ENCODE measurements at places on chromosomes 4 and X. TPM values are rescaled to one million over a fixed set of nuclear protein-coding genes. Genes with fewer than 3 reads are reported as not detected.

The PPARGC1A gene
- 0.27 TPM for total RNA-seq

The ADGRL3 gene
- total RNA-seq = 1.8 TPM

The DMP1 gene
- total RNA-seq = not detected

The FHDC1 gene
- 1.6 TPM for total RNA-seq

The DCAF8L2 gene
- 0.80 TPM for total RNA-seq

The AIMP1 gene
- total RNA-seq = 32.3 TPM

The FAM184B gene
- total RNA-seq = 0.03 TPM

The ADH1C gene
- total RNA-seq = not detected

The VCX3A gene
- total RNA-seq = 1.4 TPM

The NDST3 gene
- total RNA-seq = 0.57 TPM

The MAOA gene
- total RNA-seq = 1.9 TPM

The DRD5 gene
- total RNA-seq = not detected

The CPLX1 gene
- not detected for total RNA-seq

The FDCSP gene
- 0.97 TPM for total RNA-seq

The LEF1 gene
- 17.1 TPM for total RNA-seq

The FRG1 gene
- 35.1 TPM for total RNA-seq

The PLK4 gene
- 71.7 TPM for total RNA-seq

The SPIN3 gene
- total RNA-seq = 3.1 TPM

The TENM3 gene
- total RNA-seq = 33.9 TPM

The CXCL11 gene
- 9.8 TPM for total RNA-seq

The PLRG1 gene
- 45.7 TPM for total RNA-seq

The TLR3 gene
- total RNA-seq = 6.1 TPM

The MAP7D2 gene
- total RNA-seq = 3.7 TPM

The OCRL gene
- total RNA-seq = 5.6 TPM

The HSPA4L gene
- 7.9 TPM for total RNA-seq

Measured in Daoy (cell line).